ENCODE measurements at places on chromosomes 4 and X. TPM values are rescaled to one million over a fixed set of nuclear protein-coding genes. Genes with fewer than 3 reads are reported as not detected.
A peak's percentile ranks its signal among the peaks of the same experiment; 100 is the strongest.

DNA sequence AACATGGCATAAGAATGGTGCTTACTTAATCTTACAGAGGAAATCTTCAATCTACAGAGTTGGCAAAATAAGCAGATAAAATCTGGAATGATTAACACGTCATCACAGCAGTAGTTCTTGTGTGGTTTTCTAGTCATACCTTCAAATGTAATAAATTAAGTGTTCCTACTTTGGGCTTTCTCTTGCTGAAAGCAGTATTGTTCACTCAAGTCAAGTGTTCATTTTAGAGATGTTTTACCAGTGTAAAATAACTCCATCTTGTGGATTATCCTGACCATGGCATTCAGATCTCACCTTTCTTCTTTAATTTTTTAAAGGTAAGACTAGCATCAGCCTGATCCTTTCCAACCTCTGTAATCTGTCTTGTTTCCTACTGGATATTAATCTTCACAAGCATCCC, 72.9 kb downstream of the ADAMTS3 start:
- no peaks in the 10 kb centered on the region for H3K27me3 ChIP-seq
- H3K4me3 ChIP-seq = no peak overlapping the region
- no peak for DNase-seq
- H3K36me3 ChIP-seq = peaks cover 10% of the 10 kb centered on the region

- no peak overlapping the region for H3K27ac ChIP-seq
- no peaks in the 10 kb centered on the region for H3K4me1 ChIP-seq
- H3K27me3 ChIP-seq = no peaks in the 10 kb centered on the region
- DNase-seq = no peak
These were observed 112.6 kb upstream of the TBL1X start for GRCh38 chrX:9352243-9352642.

DNA sequence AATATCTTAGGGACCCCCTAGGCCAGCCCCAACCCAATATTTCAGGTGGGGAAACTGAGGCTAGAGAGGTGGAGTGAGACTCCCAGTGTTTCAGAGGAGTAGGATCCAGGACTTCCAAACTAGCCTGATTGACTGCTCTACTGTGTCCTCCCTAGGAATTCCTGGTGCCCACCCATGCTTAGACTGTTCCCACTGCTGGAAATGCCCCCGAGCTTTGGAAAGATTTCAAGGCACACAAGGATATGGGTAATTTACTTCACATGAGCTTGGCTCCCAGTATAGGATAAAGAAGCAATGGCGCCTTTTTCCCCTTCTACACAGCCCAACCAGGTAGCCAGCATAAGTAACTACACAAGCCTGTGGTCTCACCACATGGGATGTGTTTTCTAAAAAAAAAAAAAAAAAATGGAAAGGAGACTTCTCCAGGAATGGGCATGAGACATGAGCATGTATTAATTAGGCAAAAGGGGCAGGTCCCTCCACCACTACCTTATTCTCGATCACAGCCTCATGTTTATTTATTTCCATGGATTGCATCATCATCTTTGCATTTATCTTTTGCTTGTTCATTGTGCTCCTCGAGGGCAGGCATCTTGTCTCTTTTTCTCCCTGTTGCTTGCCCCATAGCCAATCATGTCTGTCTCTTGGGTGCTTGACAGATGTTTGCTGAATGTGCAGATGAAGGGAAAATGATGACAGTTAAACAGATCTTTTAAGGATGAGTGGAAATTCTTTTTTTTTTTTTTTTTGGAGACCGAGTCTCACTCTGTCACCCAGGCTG, 66.7 kb downstream of the DRD5 start:
- DNase-seq = no peak
- H3K27me3 ChIP-seq = no peaks in the 10 kb centered on the region
- H3K27ac ChIP-seq = no peak overlapping the region
- no peaks in the 10 kb centered on the region for H3K4me1 ChIP-seq

DNA sequence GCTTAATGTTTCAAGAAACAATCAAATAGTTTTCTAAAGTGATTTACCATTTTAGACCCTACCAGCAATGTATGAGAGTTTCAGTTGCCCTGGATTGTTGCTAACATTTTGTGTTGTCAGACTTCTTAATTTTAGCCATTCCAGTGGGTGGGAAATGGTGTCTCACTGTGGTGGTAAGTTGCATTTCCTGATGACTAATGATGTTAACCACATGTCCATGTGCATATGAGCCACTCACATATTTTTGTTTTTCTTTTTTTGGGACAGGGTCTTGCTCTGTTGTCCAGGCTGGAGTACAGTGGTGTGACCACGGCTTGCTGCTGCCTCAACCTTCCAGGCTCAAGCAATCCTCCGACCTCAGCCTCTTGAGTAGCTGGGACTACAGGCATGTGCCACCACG, 48.3 kb downstream of the MED28 start:
- no peak overlapping the region for H3K27ac ChIP-seq
- no peak overlapping the region for H3K4me3 ChIP-seq
- H3K27me3 ChIP-seq = no peaks in the 10 kb centered on the region
- H3K36me3 ChIP-seq = no peaks in the 10 kb centered on the region
- H3K4me1 ChIP-seq = no peaks in the 10 kb centered on the region

GRCh38 chr4:40395166-40395900, 60.2 kb downstream of the CHRNA9 start:
- no peaks in the 10 kb centered on the region for H3K36me3 ChIP-seq
- no peak overlapping the region for H3K4me3 ChIP-seq

- no peaks in the 10 kb centered on the region for H3K36me3 ChIP-seq
- peaks cover 2% of the 10 kb centered on the region for H3K4me1 ChIP-seq
- no peak overlapping the region for H3K27ac ChIP-seq
- no peak for DNase-seq
- H3K27me3 ChIP-seq = no peaks in the 10 kb centered on the region
These were observed 10.2 kb upstream of the RHOH start for GRCh38 chr4:40186665-40187014.

DNA sequence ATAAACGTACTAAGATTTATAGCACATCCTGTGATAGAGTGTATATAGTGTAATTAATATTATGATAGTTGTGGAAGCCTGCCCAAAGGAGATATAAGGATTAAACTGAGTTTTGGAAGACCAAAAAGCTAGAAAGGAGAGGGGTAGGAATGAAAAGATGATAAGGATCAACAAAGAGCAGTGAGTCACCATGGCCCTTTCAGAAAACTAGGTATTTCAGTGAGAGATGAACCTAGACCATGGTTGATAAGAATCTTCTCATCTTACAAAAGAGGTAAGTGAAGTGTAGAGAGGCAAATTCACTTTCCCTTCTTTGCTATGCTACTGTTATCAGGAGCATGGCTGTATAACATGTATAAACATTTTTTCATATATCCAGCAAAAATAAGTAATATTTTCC, 133.8 kb upstream of the PLAC1 start:
- H3K27ac ChIP-seq = no peak overlapping the region
- DNase-seq = no peak
- peaks cover 53% of the 10 kb centered on the region for H3K36me3 ChIP-seq

- no peak overlapping the region for H3K27ac ChIP-seq
- H3K4me1 ChIP-seq = no peaks in the 10 kb centered on the region
- peaks cover 53% of the 10 kb centered on the region for H3K36me3 ChIP-seq
- no peak overlapping the region for H3K4me3 ChIP-seq
- peak; percentile 75 for DNase-seq
These were observed 35.7 kb upstream of the TBC1D14 start for GRCh38 chr4:6873792-6874461.

DNA sequence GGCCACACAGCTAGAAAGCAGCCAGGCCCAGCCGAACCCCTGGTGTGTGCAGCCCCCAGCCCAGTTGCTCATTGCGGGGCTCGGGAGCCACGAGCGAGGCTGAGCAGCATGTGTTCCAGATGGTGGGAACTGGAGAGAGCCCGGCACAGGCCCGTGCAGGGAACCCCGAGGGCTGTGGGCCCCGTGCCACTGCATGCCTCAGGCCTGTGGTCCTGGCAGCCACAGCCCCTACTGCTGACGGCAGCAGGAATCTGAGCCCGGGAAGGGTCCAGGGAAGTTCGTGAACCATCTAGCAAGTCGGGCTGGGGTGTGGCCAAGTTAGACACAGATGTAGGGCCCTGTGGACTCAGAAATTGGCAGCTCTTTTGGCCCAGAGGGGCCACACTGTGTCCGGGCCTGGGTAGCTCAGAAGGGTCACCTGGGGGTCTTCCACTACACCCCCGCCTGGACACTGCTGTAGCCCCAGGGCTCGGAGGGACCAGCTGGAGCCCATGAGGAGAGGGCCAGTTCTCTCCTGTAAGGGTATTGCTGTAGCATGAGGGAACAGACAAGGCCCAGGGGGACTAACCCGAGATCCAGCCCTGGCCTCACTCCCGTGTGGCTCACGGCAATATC, 12.1 kb downstream of the HTRA3 start:
- no peaks in the 10 kb centered on the region for H3K4me1 ChIP-seq
- no peaks in the 10 kb centered on the region for H3K27me3 ChIP-seq
- no peak overlapping the region for H3K27ac ChIP-seq
- DNase-seq = no peak

DNA sequence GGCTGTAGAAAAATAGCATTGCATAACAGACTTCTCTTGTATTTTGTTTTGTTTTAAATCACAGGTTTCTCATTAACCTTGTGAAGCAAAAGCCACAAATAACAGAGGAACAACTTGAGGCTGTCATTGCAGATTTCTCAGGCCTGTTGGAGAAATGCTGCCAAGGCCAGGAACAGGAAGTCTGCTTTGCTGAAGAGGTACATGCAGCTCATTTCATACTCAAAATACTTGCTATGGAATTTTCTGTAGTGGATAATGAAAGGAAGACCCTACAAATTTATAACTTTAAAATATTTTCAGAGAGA, 17.6 kb downstream of the AFP start:
- H3K4me3 ChIP-seq = peak overlapping the region; percentile 44
- H3K4me1 ChIP-seq = peaks cover 15% of the 10 kb centered on the region
- H3K27ac ChIP-seq = peak overlapping the region; percentile 92
- no peaks in the 10 kb centered on the region for H3K27me3 ChIP-seq
- peaks cover 10% of the 10 kb centered on the region for H3K36me3 ChIP-seq
- no peak for DNase-seq

DNA sequence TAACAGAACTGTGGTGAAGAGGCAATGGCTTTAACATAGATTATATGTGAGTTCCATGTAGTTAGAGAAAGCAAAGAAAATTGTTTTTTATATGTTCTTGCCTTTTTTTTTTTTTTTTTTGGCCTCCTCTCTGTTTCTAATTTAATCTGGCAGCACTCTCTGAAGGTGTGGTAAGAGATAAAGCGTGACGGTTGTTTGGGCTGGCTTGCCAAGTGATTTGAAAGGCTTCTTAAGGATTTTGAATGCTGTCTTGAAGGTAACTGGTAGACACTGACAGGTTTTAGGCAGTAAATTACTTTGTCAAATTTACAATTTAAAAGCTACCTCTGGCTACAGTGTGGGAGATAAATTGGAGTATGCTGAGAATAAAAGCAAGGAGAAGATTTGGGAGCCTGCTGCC, 269.3 kb upstream of the HS3ST1 start:
- H3K4me3 ChIP-seq = no peak overlapping the region
- no peaks in the 10 kb centered on the region for H3K4me1 ChIP-seq
- no peak for DNase-seq
- no peaks in the 10 kb centered on the region for H3K27me3 ChIP-seq
- H3K36me3 ChIP-seq = no peaks in the 10 kb centered on the region

DNA sequence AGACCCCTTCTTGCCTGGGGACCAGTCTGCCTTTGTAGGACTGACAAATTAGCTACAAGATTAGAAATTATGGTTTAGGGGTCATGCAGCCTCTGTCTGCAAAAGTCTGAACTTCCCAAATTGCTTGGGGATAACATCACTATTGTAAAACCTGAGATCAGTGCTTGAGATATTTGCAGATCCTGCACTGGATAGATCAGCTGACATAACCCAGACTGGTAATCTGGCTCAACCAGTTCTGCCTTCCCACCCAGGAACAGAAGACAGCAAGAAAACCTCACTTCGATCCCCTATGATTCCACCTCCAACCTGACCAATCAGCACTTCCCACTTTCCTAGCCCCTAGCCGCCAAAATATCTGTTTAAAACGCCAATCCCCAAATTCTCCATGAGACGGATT, 202.8 kb upstream of the DIAPH2 start:
- DNase-seq = no peak
- H3K27ac ChIP-seq = no peak overlapping the region
- no peaks in the 10 kb centered on the region for H3K36me3 ChIP-seq
- H3K4me3 ChIP-seq = no peak overlapping the region

- H3K36me3 ChIP-seq = peaks cover 3% of the 10 kb centered on the region
- DNase-seq = no peak
- H3K27ac ChIP-seq = no peak overlapping the region
- H3K27me3 ChIP-seq = no peaks in the 10 kb centered on the region
- H3K4me3 ChIP-seq = no peak overlapping the region
- H3K4me1 ChIP-seq = no peaks in the 10 kb centered on the region
These were observed 17.4 kb downstream of the COL4A5 start for GRCh38 chrX:108456971-108457477.

- H3K4me1 ChIP-seq = no peaks in the 10 kb centered on the region
- no peaks in the 10 kb centered on the region for H3K27me3 ChIP-seq
- peaks cover 26% of the 10 kb centered on the region for H3K36me3 ChIP-seq
- no peak for DNase-seq
- H3K27ac ChIP-seq = no peak overlapping the region
These were observed 750 bp downstream of the ARMCX5 start for GRCh38 chrX:102599951-102600579.

DNA sequence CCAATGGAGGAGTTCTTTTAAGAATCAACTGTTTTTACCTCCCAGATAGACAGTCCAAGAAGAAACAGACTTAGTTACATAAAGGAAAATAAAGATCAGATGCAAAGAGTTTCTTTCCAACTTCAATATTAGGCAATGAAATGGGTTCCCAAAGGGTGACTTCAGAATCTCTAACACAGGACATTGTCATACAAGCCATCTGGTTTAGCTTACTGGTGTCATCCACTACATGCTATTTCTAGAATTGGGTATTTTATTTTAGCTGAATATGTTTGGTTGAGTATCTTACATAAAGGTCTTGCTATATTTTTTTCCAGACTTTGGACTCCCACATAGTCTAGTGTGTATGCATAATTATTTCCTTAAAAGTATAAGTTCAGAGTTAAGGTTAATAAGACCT, 162.1 kb upstream of the SLC7A11 start:
- H3K4me1 ChIP-seq = no peaks in the 10 kb centered on the region
- DNase-seq = no peak
- H3K4me3 ChIP-seq = no peak overlapping the region
- no peak overlapping the region for H3K27ac ChIP-seq

GRSF1 gene
- total RNA-seq = 103 TPM

EFHC2 gene
- 0.68 TPM for total RNA-seq

CSN3 gene
- not detected for total RNA-seq

DCAF4L1 gene
- total RNA-seq = 0.07 TPM

TMSB15A gene
- total RNA-seq = 66.4 TPM

POF1B gene
- total RNA-seq = not detected

All from H9 (cell line).